ENCODE measurements at places on chromosomes 16 and 17. TPM values are rescaled to one million over a fixed set of nuclear protein-coding genes. Genes with fewer than 3 reads are reported as not detected.
A peak's percentile ranks its signal among the peaks of the same experiment; 100 is the strongest.

The ACSM2A gene
- 0.14 TPM for total RNA-seq

The ZSCAN10 gene
- 0.11 TPM for total RNA-seq

The TMEM107 gene
- 18.6 TPM for total RNA-seq

The ESRP2 gene
- total RNA-seq, result 0.68 TPM

The TSPAN10 gene
- total RNA-seq, result 0.18 TPM

The CLEC3A gene
- not detected for total RNA-seq

The ABCC6 gene
- not detected for total RNA-seq

The PIMREG gene
- total RNA-seq, result 1.7 TPM

The RNU2-1 gene
- total RNA-seq, result 1,905 TPM

The CHST4 gene
- 0.16 TPM for total RNA-seq

The RGS9 gene
- total RNA-seq, result 0.55 TPM

The DNAJA2 gene
- 102 TPM for total RNA-seq

The NKD1 gene
- total RNA-seq, result 2.8 TPM

The NEUROD2 gene
- not detected for total RNA-seq

The MXRA7 gene
- total RNA-seq, result 2.3 TPM

The AGRP gene
- total RNA-seq, result not detected

The ARL5C gene
- total RNA-seq, result not detected

The KRTAP4-2 gene
- not detected for total RNA-seq

The ALDH3A1 gene
- not detected for total RNA-seq

DNA sequence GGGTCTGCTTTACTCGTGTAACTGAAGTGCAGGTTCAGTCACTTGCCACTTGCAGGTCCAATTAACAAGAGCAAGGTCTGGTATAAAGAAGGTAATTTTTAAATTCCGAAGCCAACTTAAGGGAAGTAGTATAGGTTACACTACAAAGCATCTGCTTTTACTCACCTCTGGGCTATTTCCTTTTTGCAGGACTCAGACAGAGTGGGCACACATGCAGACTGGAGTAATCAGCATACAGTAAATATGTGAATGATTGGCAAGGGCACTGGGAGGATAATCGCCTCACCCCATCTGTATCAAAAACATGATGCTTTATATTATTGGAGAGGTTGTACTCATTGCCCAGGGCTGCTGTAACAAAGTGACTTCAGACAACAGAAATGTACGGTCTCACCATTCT is 160.1 kb upstream of the CDH5 start:
- DNase-seq, result no peak

DNA sequence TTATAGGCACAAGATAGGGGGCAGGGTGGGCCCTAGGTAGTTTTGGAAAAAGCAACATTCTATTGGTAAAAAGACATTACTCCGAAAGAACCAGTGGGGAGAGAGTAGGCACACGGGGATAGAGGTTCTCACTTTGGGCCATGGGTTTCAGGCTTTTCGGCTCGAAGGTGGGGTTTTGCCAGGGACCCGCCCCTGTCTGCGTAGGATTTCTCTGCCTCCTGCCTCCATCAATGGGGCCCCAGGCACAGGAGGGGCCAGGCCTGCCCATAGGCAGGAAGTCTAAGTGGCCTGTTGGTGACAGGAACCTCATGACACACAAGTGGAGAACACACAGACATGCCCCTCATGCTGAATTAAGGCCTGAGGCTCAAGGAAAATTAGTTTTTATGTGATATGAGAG is 57.5 kb downstream of the RNF213 start:
- DNase-seq, result no peak

- DNase-seq, result no peak
Observed at GRCh38 chr17:17120701-17121100, 78.4 kb downstream of the MPRIP start.

DNA sequence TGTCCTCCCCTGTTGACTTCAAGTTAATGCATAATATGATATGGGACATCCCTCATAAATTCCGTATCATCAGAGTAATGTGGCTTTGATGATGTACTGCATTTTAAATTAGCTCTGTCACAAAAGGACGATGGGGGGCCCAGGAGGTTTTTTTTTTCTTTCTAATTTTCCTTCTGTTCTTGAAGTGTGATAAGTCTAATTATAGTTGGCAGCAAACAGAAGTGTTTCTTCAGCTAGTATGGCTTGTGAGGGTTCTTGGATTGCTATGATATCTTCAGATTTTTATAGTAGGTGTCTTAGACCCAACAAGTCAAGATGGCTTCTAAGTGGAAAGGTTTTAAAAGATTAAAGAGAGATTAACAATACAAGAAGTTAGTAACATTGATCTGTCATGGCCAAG is 796.2 kb upstream of the RBFOX1 start:
- DNase-seq, result no peak

GRCh38 chr17:43562679-43563599 is 16.8 kb upstream of the ETV4 start:
- DNase-seq, result no peak

DNA sequence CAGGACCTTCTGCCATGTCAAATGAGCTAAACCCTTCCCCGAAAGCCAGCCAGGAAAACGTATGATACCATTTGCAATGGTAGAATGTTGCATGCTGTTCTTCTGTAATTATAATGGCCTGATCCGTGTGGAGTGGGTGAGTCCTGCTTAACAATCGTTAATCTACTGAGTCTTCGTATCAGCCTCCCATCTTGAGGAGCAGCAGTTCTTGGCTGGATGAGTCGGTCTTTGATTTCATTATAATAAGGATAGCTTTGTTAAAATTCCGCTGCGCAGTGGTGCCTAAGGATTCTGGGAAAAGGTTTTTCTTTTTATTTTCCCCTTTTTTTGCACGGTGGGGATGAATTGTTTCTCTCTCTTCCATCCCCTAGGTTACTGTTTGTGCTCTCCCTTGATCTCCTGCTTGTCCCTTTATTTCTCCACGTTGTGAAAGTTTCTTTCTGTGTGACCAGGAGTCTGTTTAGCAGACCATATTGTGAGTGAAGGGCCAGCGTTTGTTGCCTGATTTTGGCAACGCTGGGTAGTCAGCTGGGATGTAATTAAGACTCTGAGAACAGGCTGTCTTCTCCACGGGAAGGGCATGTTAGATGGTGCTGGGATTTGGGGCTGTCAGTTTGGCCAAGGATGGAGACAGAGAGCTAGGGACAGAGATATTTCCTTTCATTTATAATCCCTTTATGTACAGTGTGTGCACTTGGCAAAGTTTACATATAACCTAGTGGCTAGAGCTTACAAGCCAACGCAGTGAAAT is 263.0 kb downstream of the FTO start:
- no peak for DNase-seq

DNA sequence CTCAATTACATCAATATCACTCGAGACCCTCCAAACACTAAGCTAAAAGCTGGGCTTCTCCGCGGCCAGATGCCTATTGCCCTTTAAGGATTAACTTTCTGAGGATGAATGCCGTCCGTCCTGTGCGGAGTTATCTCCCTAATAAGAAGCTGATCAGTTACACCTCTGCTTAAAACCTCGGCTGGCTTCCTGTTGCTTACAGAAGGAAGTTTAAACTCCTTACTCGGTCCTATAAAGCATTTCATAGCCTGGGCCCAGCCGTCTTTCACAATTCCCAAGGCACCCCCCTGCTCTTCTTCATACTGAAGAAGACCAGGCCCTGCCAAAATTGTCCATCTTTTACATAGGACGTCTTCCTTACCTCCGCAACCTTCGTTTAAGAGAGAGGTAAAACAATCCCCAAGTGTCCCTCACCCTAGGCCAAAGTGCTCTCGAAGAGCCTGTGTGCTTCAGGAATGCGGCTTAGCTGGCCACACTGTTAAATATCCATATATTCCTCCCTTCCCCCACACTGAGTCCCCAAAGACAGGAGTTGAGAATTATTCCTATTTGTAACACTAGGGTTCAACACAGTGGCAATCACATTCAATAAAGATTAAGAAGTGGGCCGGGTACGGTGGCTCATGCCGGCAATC is 112.6 kb upstream of the IRX5 start:
- DNase-seq, result no peak

DNA sequence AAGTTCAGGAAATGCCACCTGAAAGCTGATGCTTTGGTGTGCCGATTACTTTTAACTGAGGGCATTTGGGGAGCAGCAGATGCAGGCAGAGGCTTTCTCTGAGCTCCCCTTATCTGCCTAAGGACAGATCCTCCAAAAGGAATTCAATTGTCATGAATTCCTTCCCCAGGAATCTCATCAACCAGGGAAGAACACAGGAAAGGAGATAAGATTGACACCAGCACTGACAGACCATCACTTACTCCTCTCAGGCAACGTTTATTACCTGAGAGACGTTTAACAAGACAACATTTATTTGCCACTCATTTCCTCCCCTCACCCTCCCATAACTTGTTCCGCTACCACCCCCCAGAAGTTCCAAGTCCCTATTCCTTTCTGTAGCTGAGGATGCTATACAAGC is 17.6 kb upstream of the CDRT4 start:
- DNase-seq, result no peak

DNA sequence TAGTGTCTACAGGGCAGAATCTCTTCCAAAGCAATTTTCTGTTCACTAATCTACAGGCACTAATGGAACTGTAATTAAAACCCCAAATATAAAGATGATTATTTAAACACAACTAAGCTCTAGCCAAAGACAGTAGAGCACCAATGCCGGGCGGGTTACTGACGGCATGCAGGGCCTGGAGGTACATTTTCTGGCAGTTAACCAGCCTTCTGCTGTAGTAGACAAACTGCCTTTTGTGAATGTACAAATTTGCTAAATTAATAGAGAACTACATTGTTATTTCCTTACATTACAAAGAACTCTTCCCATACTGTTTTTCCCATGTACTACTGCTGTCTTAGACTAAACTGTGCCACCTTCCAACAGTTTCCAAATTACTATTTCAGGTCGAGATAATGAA is 107.8 kb downstream of the TRIM37 start:
- DNase-seq, result no peak

- no peak for DNase-seq
Observed at GRCh38 chr17:64982139-64982915, 63.0 kb upstream of the LRRC37A3 start.

DNA sequence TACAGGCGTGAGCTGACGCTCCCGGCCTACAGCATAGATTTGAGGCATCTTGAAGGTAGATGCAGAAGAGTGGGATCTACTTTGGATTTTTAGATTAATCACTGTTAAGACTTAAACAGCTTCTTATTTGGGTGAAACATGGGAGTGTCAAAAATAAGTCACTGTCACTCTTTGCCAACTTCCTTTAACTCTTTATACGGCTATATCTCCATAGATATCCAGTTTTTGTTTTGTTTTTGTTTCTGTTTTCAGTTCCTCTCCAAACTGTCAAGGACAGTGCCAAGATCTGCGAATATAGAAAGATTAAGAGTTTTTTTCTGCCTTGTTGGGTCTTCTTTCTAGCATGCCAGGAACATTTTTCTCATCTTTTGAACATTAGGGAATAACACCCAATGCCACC is 706.1 kb downstream of the WWOX start:
- no peak for DNase-seq

DNA sequence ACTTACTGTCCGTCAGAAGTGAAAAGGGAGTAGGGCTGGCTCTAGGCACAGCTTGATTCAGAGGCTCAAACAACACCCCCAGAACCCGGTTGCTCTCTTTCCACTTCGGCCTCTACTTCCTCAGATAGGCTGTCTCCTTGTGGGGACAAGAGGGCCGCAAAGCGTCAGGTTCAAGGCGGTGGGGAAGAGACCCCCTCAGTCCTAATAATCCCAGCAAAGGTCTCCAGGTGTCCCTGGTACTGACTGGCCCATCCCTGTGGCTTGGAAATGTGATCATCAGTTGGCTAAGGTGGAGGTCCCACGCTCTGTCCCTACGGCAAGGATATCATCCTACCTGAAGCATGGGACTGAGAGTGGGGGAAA is 26.0 kb downstream of the NGFR start:
- no peak for DNase-seq

- DNase-seq, result no peak
Observed at GRCh38 chr17:50365165-50365564, 7.8 kb downstream of the MRPL27 start.

GRCh38 chr17:7383742-7384488 is 3.0 kb downstream of the TNK1 start:
- DNase-seq, result peak; percentile 71

DNA sequence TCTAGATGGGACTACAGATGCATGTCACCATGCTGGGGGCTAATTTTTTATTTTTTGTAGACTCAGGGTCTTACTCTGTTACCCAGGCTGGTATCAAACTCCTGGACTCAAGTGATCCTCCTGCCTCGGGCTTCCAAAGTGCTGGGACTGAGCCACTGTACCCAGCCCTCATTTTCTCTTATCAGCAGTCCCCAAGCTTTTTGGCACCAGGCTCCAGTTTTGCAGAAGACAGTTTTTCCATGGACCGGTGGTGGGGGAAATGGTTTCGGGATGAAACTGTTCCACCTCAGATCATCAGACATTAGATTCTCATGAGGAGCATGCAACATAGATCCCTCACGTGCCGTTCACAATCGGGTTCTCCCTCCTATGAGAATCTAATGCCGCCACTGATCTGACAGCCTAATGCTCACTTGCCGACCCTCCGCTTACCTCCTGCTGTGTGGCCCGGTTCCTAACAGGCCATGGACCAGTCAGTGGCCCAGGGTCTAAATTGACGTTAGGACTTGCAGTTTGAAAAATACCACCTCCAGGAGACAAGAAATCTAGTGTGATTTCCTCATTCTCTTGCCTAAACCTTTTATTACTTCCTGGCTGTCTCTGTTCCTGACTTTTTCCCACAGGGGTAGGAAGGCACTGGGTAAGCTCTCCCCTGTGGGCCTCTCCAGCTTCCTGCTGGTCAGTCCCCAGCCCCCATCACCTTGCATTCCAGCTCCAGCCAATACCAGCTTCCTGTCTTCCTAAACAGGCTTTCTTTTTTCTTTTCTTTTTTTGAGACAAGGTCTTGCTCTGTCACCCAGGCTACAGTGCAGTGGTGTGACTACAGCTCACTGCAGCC is 9.3 kb upstream of the CNP start:
- DNase-seq, result no peak

DNA sequence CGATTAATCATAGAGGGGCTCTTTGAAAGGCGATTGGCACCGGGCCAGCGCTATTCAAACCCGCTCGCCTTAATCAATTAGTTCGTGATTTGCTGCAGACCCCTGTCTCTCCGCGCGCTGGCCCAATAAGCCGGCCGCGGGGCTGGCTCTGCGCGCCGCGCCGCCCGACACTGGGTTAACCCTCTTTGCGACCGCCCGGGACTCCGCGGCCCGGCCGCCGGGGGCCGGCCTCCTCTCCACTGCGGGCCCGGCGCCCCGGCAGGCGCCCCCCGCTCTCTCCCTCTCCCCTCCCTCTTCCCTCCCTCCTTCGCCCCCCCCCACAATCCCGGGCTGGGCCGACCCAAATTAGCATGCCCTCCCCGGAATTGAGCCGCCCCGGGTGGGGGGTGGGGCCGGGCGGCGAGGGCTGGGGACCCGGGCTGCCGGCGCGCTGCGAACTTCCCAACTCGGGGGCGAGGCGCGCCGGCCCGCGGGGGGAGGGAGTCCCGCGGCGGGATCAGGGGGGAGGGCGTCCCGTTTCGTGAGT is 428 bp upstream of the SALL1 start:
- DNase-seq, result no peak

- no peak for DNase-seq
Observed at GRCh38 chr16:73848993-73849392, 447.6 kb upstream of the PSMD7 start.

GRCh38 chr16:49596068-49596467 is 222.5 kb downstream of the C16orf78 start:
- no peak for DNase-seq

- no peak for DNase-seq
Observed at GRCh38 chr16:57549730-57550129, 7.3 kb downstream of the ADGRG5 start.
